Hematopoietic multipotent progenitor cell treated with erythropoietin and hydrocortisone succinate and interleukin-3 and kit ligand, for 15 days (in vitro differentiated cells): ENCODE measurements at places on chromosomes 6 and 20.

GRCh38 chr6:78511009-78511408 lies 356.3 kb upstream of the IRAK1BP1 start:
- DNase-seq: no peak

GRCh38 chr6:108947114-108947854 lies 99.1 kb downstream of the ARMC2 start:
- DNase-seq: no peak

DNA sequence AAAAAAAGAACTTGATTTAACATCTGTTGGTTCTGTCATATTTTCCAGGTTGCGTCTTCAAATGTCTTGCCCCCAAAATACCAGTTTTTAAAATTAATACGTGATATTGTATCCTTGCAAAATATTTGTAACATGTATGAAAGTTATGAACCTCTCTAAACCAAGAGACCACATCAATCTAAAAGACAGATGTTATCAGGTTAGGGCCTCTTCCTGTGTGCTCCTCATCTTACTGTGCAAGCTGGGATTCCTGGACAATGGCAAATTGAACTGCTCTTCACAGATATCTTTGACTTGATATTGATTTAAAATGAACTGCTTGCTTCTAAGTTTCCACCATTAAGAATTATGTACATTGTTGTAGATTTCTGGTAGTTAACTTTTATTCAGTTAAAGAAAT lies 9.6 kb downstream of the TMEM239 start:
- no peak for DNase-seq

GRCh38 chr6:169994739-169995138 lies 243.3 kb downstream of the ERMARD start:
- DNase-seq: no peak

DNA sequence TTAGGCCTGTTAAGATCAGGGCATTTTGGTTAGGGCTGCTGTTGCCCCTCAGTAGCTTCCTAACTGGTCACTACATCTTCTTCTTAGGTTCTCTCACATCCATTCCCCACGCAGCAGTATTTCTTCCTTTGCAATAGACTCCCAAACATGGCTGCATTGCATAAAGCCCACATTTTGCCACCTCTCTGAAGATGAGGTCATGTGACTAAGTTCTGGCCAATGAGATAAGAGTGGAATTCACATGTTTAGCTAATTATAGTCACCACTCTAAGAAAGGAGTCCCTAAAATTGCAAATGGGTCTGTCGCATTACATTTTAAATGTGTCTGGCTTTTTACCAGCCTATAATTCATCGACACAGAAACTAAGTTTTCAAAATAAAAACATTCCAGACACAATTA lies 9.3 kb upstream of the DOK5 start:
- no peak for DNase-seq

DNA sequence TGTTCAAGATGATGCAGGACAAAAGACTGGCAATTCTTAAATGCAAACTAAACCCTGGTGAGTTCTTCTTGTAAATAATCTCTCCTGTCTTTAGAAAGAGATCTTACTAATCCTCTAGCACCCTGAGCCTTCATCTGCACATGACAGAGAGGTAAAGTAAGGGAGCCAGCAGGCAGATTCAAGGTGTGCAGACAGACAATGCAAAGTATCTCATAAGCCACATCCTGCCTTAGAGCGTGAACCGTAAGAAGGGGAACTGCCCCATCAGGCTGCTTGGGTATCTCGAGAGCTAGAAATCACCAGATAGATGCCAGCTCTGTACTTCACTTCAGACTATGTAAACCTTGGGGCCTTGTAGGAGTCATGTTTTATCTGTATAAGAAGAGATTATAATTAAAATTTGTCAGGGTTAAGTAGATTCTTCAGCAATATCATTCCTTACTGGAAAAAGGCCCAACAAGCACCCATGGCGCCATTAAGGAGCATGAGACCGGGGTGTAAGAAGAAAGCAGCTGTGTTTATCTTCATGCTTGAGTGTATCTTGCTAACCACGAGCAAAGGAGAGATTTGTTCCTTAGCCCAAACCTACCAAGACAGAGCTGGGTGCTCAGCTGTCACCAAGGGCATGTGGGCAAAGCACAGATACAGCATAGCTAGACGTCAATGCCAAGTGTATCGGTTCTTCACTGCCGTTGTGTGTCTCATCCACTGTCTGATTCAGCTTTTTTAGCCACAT lies 24.4 kb downstream of the CNR1 start:
- no peak for DNase-seq

DNA sequence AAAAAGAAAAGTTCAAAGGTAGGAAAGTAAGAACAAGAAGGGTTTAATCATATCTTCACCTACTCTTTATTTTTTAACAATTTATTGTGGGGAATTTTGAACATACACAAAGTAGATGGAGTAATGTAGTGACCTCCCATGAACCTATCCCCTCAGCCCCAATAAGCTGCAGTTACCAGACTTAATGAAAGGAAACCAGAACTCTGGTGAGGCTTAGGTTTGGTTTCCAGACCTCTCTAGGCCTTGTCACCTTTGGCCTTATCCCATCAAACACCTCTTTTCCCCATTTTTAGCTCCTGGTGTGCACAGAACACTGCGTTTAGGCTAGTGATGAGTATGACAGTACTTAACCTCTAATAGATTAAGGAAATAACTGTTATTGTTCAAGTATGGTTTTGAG lies 42.0 kb downstream of the CBFA2T2 start:
- no peak for DNase-seq

GRCh38 chr6:15269011-15269410 lies 23.1 kb downstream of the JARID2 start:
- peak; percentile 58 for DNase-seq

DNA sequence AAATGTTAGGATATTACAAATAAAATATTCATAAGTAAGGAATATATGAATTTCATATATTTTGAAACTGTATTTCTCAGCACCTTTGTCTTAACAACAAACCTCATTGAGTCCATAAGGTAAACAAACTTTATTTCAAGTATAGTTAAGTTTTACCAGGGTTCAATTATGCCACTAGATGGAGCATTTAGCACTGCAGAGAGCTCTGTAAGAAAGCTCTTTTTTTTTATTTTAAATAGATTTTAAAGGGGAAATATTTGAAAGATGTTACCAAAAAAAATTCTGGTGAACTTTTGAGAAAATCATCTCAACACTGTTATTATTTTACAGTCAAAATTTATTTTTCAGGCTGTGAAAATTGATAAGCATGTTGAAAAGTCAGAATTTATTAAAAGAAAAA lies 955.2 kb upstream of the EYS start:
- no peak for DNase-seq

GRCh38 chr6:109242029-109242428 lies 140.2 kb downstream of the CD164 start:
- DNase-seq: no peak

DNA sequence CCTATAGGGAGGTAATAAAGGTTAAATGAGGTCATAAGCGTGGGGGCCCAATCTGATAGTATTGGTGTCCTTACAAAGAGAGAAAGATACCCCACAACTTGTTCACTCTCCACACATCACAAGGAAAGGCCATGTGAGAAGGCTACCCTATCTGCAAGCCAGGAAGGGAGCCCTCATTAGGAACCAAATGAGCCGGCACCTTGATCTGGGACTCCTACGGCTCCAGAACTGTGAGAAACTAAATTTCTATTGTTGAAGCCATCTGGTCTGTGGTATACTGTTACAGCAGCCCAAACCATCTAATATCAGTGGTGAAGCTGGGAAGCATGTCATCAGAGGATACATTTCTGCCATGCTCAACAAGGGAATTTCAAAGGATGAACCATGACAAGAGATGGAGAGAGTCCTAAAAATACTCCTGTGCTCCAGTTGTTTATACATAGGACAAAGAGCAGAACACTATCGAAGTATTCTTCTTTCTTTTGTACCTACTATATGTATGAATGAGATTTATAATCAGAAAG lies 10.4 kb downstream of the COX7A2 start:
- no peak for DNase-seq

GRCh38 chr6:152981989-152982903 lies 595 bp downstream of the FBXO5 start:
- peak; percentile 45 for DNase-seq

DNA sequence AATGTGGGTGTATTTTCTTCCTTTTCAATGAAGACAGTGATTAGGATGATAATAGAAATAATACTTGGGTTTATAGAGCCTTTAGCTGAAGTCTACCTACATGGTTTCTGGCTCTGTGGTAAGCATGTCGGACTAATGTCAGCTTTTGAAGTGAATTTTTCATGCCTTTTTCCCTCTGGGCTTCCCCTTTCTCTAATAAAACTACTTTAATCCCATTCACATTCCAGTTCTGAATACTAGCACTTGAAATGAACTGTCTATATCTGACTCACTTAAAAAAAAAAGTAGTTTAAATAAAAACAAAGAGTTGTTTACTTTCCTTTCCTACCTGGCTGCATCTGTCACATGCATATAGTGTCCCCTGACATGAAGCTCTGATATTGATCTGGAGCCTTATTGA lies 545.9 kb upstream of the FLRT3 start:
- no peak for DNase-seq

- no peak for DNase-seq
These were observed 70.3 kb downstream of the FAM83B start for GRCh38 chr6:54916858-54917257.

DNA sequence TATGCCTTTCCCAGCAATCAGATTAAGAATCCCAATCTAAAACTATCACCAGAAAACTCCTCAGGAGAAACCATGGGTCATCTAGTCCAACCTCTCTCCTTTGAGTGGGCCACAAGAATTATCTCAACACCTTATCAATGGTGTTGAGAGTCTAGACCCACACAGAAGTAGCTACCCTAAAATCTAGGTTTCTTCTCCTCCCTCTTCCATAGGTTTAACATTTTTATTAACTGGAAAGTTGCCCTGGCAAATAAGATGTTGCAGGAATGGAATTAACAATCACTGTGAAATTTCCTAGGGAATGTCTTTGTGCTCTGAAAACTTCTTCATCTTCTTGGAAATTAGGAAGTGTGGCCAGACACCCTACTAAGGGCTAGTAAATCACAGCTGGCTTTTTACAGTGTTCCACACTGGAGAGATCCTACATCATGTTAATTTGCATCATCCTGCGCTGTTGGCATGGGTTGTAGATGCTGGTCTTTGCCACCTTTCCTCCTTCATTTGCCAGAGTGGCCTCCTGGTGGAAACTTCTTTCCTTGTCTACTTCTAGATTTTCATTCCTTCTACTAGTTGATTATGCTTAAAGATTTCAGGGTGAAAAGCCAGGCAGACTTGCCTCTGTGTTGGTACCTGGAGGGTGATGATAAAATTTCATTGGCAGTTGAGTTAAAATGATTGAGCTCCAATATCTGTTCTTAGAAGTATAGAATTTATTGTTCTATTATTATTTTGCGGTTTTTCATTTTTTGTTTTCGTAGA lies 2.7 kb downstream of the TNFAIP3 start:
- no peak for DNase-seq

- DNase-seq: no peak
These were observed 380.3 kb downstream of the ARHGAP18 start for GRCh38 chr6:129329678-129330077.

GRCh38 chr6:53340536-53340935 lies 8.2 kb downstream of the ELOVL5 start:
- no peak for DNase-seq

DNA sequence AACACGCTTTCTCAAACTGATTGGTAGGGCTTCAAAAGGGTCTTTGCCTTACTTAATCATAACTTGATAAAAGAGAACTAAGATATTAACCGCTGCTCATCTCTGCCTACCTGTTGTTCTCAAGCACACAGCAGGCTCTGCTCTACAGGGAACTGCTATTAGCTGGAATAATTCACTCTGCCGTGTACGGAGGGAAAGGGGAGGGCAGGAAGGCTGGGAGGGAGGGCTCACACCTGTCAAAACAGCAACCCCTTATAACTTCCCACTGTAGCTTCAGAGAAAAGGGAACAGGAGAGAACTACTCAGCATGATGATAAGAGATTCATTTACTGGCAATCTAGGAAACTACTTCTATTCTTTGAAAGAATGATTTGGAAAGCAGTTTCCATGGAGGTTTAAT lies 75.1 kb downstream of the ZMYND8 start:
- no peak for DNase-seq

- DNase-seq: no peak
These were observed 79.5 kb upstream of the PREP start for GRCh38 chr6:105482227-105482844.

DNA sequence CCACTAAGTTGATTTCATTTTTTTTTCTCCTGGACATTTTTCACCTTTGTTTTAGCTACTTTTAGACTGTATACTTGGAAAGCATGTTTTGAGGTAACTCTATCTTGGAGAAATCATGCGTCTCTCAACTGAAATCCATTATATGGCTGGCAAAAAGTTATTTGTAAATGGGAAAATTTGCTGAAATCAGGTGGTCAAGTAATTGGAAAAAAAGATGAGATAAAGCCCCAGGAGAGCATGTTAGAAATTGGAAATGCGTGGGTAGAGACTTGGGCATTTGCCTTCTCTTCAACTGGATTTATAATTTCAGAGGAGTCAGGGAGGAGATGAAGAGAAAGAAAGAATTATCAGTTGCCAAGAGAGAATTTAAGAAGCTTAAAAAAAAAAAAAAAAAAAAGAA lies 217.1 kb upstream of the MAP3K7 start:
- DNase-seq: no peak
